ENCODE measurements at places on chromosomes 4 and X.

DNA sequence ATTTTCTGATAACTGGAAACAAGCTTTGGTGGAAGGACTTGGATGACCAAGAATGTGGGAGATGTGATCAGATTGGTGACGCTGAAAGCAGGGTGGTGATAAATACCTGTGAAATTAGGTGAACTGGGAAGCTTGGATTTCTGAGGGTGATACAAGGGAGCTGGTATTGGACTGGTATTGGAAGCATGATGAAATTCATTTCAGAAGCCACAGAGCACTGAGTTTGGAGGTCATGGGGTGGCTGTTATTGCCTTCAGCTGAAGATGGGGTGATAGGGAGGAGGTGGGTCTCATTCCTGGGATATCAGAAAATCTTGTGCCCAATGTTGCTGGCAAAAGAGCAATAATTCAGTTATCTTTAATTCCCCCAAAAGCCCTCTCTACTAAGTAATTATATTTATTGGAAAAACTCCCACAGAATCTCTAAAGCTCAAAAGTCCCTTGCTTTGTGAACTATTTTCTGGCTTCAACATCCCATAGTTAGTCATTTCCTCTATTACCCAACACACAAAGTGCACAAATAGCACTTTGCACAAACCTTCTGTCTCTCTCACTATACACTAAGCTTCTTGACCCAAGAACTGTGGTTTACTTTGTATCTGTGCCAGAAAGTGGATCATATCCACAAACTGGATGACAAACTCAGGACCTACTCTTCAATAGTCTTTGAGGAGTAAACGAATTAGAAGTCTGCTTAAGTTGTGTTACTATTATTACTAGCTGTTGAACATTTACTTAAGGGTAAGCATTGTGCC, 23.1 kb upstream of the CAMK2D start:
- DNase-seq: no peak

DNA sequence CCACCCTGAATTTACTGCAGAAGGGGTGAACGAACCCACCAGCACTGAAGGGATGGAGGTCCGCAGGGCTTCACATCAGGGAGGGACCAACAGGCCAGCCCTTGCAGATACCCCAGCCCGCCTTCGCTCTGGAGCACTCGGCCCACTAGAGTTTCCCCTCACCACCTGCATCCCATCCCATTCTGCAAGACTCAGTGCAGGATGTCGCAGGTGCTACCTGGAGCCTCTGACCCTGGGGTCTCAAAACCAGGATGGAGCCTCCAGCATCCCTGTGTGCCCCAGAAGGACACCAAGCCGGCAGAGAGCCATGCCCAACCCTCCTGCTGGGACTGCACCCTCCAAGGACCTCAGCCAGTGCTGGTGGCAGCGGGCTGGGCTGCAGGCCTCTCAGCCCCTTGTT, 57.6 kb upstream of the ADRA2C start:
- DNase-seq: no peak

DNA sequence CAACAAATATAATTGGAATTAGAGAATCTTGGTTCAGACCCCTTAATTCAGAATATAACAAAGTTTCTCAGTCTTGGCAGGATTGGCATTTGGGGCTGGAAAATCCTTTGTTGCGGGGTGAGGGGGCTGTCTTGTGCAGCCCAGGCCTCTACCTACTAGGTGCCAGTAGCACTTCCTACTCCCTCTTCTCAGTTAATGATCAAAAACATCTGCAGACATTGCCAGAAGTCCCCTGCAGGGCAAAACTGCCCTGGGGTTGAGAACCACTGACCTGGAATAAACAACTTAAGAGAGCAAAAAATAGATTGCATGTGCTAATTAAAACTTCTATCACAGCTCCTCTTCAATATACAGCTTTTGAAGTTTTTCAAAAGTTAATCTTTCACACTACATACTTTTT, 36.7 kb upstream of the CXorf38 start:
- DNase-seq: no peak

GRCh38 chr4:7839856-7840255, 99.8 kb downstream of the AFAP1 start:
- DNase-seq: no peak

GRCh38 chr4:10203851-10204250, 87.3 kb upstream of the WDR1 start:
- DNase-seq: no peak

DNA sequence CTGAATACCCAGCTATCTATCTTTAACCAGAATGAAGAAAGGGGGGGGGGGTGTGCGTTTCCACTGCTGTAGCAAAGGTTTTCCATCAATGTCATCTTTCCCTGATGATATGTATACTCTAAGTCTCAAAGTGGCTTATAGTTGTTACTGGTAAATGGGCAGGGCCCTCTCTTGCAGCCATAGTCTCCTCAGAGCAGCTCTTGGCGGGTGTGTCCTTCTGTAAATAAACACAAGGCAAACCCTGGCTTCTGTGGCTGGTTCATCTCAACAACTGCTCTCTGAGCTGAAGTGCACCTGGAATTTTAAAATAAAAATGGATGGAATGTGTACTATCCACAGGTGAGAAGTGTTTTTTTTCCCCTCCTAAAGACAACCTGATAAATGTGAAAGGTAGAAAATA, 57.5 kb upstream of the SCML1 start:
- DNase-seq: no peak

DNA sequence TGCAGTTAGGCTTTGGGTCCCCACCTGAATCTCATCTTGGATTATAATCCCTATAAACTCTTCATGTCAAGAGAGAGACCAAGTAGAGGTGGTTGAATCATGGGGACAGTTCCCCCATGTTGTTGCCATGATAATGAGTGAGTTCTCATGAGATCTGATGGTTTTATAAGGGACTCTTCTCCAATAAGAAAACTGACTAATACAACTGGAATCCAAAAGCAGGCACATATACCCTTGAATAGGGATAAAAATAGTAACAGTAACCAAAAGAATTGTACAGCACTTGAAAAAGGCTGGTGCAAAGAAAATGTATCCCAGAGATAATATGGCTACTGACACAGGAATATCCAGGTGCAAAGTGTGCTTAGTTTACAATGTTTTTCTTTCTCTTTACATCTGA, 351.5 kb upstream of the MAD2L1 start:
- no peak for DNase-seq

- DNase-seq: no peak
These were observed 181.1 kb upstream of the SPRY1 start for GRCh38 chr4:123215536-123215935.

GRCh38 chr4:35105486-35105885, 1138.8 kb downstream of the ARAP2 start:
- DNase-seq: no peak

DNA sequence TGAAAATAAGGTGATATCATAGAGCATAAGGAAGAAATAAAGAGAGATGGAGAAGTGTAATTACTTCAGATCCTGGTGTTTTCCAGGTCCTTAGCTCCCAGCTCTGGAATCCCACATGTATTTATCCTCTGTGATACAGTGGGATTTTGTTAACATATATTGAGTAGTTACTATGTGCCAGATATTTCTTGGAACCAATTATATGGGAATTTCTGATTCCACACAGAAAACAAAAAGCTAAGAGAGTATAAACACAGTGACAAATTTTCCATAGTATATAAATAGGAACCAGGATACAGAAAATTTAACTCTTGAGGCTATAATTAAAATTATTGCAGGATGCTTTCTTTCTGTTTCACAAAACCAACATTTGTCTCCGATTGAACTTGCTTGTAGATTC, 1067.5 kb downstream of the PCDH7 start:
- DNase-seq: no peak

DNA sequence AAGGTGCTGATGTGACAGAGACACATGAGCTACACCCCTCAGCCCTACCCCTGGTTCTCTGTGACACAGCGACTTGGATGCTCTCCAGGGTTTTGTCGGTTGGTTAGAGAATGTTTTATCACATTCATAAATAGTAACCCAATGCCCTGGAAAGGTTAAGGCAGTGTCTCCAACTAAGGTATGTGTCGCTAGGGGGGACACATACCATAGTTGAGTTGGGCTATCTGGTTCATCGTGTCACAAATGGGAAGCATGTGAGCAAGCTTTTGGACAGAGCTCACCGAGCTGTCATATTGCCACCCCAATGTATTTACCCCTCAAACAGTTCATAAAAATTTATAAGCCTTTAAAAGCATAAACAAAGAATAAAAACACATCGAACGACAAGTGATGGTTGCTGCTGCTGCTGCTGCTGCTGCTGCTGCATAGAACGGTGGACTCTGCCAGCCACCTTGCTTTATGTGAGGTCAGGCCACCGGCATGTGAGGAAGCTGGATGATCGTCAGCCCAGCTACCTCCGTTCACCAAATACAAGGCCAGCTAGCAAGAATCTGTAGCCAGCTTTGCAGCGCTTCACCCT, 55.9 kb downstream of the STOX2 start:
- DNase-seq: no peak

- no peak for DNase-seq
These were observed 24.1 kb upstream of the SOD3 start for GRCh38 chr4:24771241-24771640.

GRCh38 chr4:188387179-188387791, 248.0 kb downstream of the TRIML1 start:
- no peak for DNase-seq

- no peak for DNase-seq
These were observed 28.2 kb downstream of the APOO start for GRCh38 chrX:23879380-23880090.

DNA sequence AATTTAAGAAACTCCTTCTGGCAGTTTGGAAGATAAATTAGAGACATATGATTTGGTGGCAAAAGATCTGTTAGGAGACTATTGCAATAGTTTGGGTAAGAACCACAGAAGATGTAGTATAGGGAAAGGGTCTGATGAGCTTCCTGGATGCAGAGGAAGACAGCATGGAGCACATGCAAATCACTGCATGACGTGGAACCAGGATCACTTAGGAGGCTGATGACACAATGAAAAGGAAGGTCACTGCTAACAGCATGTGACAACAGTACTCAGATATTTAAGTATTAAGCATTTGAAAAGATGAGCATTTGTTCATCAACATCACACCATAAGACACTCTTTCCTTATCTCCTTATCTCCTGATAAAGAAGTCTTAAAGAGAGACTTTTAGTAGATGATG, 167.8 kb upstream of the LDB2 start:
- no peak for DNase-seq

- DNase-seq: peak; percentile 45
These were observed at the start of gene TSC22D3 for GRCh38 chrX:107775734-107776511. Gene TSC22D3 (minus strand): TSS chrX:107775787. CDS start chrX:107775419, 368 bp downstream.

GRCh38 chr4:173367285-173367684, 3.5 kb upstream of the SAP30 start:
- no peak for DNase-seq

DNA sequence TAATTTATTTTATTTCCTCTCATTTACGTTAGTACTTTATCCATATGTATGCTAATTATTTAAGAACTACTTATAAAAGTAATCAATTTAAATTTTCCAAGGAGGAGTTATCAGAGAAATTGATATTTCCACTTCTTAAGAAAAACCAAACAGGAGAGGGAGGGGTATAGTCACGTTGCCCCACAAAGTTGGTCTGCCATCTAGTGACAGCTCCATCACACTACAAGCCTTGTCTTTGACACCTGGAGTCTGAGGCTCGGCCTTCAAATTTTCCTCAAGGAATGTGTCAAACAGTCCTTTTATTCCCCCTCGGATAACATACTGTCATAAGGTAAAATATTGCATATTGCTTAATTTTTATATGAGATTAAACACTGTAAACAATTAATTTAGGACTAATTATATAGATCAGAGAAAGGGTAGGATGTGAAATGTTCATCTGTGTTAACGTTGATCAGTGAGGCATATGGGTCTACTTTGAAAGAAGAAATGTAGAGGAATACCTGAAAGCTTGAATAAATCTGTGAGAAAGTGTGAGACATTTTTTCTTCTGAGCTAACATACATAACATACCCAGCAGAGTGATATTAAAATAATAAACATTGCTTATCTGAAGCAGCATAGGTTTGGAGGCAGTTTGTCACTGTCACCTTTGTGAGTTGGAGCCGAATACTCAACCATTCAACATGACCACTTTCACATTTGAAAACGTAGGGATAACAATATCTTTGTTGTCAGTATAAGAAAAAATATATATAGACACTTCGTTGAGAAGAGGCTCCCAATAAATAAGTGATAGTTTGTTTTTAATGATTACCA, 114.4 kb downstream of the GLRA3 start:
- no peak for DNase-seq

DNA sequence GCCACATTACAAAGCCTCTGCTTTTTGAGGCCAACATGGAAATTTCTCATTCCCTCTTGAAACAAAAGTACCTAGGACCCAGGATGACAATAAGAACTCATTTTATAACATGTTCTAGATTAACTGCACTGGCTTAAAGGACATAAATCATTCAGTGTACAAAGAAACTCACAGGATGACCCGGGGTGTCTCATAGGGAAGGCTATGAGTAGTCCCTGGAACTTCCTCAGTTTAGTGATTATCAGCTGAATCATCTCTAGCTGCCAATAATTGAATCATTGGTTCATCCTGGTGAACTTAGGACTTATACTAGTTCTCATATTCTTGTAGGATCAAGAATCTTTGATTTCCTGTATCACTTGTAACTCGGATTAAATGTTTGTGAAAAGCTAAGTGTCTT, 95.8 kb upstream of the WDR1 start:
- no peak for DNase-seq

DNA sequence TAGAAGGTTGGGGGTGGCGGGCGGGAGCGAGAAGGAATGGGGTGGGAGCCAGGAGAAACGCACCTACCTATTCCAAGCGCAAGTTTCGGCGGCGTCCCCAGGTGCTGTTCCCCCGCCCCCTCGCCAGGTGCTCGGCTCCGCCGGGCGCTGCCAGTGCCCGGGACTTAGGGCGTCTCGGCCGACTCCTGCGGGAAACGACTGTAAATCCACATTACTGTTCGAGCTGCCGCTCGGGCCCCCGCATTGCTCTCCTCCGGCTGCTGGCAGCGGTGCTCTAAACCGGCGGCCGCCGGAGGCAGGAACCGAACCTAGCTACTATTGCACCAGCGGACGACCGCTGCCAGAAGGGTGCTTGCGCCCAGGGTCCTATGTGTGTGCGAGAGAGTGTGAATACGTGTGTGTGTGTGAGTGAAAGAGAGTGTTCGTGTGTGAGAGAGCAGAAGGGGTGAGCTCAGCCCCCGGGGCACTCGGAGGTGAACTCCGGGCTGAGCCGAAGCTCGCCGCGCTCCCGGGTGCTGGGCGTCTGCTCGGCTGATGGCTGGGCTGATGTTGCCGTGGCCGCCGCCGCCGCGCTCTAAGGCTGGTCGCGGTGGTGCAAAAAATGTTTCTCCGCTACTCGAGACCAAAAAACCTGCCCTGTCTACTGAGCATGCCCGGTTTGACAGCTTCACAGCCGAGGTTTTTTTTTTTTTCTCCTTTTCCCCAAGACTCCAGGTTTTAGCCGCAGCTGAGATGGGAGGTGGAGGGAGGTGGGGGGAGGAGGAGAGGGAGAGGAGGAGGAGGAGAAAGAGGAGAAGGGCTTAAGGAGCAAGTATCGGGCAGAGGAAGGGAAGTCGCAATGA, 115.7 kb upstream of the TEX13C start:
- no peak for DNase-seq

DNA sequence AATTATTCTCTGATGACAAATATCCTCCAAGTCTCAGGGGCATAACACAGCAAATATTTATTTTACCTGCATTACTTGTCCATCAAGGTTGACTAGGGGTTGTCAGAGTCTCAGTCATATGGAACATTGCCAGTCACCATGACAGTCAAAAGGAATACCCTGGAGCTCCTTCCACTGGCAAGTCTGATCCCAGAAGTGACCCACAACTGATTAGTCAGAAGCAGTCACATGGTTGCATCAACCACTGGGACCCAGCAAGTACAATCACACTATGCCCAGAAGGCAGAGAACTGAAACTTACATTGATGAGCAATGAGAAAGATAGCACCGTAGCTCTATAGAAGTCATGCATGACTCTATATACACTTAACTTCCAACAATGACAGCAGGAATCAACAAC, 41.9 kb upstream of the SOD3 start:
- no peak for DNase-seq
